GM06990 (cell line): ENCODE measurements at places on chromosomes 2 and 18.
A peak's percentile ranks its signal among the peaks of the same experiment; 100 is the strongest.

GRCh38 chr18:48766026-48766425 lies 184.7 kb downstream of the SMAD7 start:
- DNase-seq = no peak

- DNase-seq = no peak
Observed at GRCh38 chr2:207115715-207116364, 49.9 kb downstream of the KLF7 start.

DNA sequence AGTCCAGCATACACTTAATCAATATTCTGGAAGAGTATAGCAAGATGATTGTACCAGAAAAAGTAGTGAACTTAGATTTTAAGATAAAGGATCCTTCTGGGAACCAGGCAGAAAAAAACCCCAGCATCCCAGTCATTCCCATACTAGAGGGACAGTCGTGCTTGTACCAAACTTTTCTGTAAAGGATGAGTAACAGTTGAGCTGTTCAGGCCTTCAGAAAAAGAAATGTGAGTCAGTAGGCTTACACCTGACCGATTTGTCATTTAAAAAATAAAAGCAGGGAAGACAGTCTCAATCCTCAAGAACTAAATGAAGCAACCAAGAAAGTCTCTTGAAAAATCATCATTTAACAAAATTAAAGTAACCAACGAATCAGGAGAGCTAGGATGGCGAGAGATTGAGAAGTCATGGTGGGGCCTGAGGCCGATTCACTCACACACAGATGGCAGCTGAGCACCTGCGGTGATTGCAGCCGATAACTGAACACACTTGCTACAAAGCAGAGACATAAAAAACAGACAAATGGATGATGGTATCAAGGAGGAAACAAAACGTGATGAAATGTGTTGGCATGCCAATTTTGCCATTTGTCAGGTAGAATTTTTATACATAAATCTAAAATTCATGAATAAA lies 170.0 kb upstream of the ALKAL2 start:
- no peak for DNase-seq

GRCh38 chr2:206341396-206341795 lies 66.9 kb downstream of the ZDBF2 start:
- no peak for DNase-seq

GRCh38 chr2:108923736-108924579 lies 65.1 kb downstream of the EDAR start:
- DNase-seq = no peak

GRCh38 chr2:211503856-211504255 lies 947.5 kb downstream of the CPS1 start:
- DNase-seq = no peak

- DNase-seq = no peak
Observed at GRCh38 chr18:77377813-77378212, 128.2 kb downstream of the GALR1 start.

DNA sequence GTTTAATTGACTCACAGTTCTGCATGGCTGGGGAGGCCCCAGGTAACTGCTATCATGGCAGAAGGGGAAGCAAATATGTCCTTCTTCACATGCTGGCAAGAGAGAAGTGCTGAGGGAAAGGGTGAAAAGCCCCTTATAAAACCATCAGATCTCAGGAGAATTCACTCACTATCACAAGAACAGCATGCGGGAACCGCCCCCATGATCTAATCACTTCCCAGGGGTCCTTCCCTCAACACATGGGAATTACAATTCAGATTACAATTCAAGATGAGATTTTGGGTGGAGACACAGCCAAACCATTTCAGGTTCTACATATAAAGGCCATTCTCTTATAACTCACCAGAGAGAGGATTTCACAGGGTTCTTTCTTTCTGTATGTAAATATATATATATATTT lies 62.9 kb downstream of the VRK2 start:
- DNase-seq = no peak

DNA sequence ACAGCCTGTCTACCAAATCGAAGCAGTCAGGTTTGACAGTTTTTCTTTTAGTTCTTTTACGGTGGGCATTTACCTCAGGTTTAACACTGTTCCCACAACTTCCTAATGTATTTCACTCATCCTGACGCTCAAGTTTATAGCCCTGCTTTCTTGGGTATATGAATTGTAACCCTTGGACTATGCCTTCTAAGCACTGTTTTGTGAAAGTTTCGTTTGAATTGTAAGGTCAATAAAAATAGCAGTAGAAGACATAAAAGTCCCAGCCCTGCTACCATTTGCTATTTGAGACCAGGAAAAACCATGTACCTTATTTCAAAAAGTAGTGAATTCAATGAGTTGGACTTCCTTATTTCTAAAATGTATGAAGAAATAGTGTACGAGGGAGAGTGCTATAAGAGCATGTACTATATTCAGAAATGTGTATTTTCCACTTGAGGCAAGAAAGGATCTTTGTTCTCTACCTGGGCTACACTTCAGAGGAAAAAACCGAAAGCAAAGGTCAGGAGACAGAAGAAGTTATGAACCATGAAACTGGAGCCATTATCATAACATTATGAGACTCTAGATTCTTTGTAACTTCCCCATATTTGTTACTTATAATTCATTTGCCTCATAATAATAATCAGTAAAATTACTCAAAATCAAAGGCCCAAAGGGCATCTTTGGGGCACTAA lies 1.9 kb upstream of the ZC3H15 start:
- peak; percentile 13 for DNase-seq

GRCh38 chr2:72023678-72024390 lies 123.8 kb downstream of the CYP26B1 start:
- no peak for DNase-seq

DNA sequence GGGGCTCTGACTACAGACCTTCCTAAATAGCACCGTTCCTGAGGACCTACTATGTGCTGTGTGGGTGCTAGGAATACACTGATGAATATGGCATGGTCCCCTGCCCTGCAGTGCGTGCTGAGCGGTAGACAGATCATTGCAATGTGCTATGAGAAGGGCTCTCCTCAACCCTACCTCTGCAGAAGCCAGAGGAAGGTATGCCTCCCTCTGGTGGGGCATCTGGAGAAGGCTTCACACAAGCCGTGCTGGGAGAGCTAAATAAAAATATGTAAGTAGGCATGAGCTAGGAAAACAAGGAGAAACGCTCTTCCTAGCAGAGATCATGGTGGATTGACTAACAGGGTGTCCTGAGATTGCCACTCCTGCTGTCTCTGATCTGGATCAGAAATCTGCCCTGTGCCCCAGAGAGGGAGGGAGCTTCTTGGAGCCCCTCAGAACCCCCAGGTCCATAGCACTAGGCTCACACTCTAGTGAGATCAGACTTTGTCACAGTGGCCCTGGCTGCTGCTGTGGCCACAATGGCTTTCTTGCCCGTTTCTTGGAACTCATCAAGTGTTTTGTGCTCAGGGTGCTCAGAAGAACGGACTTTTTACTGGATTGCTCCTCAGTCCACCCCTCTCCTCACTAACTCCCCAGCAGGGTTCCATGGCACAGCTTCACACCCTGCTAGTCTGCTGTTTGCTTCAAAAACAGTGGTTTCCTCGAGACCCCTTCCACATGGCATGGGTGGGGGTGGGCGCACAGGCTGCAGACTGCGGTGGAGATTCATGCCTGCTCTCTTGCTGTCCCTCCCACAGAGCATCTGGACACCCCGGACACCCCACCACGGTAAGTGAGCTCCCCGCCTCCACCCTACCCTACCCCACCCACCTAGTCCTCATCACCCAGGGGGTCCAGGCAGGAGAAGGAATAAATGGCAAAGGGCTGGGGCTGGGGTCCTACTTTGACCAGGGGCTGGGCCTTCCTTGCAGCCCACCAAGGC lies 14.2 kb downstream of the SIGLEC15 start:
- no peak for DNase-seq

- no peak for DNase-seq
Observed at GRCh38 chr2:24623535-24623934, 132.5 kb downstream of the NCOA1 start.

DNA sequence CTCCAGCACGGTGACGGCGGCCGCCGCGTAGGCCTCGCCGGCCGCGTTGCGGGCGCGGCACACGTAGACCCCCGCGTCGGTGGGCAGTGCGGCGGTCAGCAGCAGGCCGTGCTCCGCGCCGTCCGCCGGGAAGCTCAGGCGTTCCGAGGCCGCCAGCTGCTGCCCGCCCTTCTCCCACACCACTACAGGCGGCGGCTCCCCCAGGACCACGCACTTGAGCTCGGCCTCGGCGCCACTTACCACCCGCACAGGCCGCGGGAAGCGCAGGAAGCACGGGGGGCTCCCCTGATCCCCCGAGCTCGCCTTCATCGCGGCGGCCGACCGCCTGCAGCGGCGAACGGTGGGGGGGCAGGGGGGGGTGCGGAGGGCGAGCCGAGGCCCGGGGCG lies 422 bp downstream of the OBSL1 start:
- no peak for DNase-seq

DNA sequence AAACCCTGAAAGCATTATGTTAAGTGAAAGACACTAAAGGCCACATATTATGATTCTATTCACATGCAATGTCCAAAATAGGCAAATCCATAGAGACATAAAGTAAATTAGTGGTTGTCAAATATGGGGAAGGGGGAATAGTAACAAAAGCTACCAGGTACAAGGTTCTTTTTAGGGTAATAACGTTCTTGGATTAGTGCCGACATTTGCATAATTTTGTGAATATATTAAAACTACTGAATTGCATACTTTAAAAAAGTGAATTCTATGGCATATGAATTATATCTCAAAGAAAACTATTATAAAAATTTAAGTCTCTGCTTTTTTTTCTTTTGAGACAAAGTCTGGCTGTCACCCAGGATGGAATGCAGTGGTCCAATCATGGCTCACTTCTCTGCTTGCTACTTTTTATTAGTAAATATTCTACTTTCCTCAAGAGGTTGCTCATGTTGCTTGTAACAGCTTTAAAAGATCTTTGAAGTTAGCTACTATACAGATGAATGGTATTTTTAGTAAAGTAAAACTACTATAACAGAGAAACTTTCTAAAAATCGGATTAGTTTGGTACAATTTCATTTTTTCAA lies 2.5 kb downstream of the SESTD1 start:
- DNase-seq = no peak

GRCh38 chr2:88226754-88227153 lies 56.6 kb downstream of the THNSL2 start:
- DNase-seq = no peak

GRCh38 chr2:239548451-239548871 lies 147.6 kb upstream of the HDAC4 start:
- no peak for DNase-seq

GRCh38 chr18:6836331-6836730 lies 106.8 kb downstream of the ARHGAP28 start:
- no peak for DNase-seq
